ENCODE measurements at places on chromosomes 13 and 19. TPM values are rescaled to one million over a fixed set of nuclear protein-coding genes. Genes with fewer than 3 reads are reported as not detected.

DNA sequence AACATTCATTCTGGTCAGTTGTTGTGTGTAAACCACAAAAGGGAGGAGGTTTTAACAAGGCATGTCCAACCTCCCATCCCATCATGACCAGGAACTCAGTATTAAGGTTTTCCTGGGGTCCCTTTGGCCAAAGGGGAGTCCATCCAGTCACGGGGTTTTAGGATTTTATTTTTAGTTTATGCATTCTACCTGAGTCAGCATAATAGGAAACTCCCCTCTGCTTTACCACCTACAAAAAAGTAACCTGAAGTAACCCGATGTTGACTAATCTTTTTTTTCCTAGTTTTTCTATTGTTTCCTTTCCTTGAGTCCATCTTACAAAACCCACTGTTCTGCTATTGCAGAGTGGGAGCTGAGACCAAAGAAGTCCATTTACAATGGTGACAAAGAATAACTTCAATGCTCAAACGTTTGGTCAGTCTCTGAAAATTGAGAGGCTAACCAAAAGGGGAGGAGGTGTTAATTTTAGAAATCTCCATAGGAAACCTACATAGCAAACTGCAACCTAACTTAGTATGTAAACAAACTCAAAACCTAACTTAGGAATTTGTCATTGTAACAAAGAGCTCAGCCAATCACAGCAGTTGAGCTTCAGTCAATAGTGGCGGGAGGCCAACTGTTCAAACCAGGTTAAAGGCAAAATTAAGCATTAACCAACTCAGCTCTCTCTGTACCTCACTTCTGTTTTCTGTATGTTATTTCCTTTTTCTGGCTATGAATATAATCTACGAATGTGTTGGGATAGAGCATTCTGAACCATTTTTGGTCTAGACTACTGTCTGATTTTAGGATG is 1954.1 kb downstream of the PCDH9 start:
- no peak for DNase-seq

GRCh38 chr19:15421721-15422260 is 3.0 kb upstream of the AKAP8L start:
- DNase-seq = peak; percentile 85

GRCh38 chr13:80486402-80486801 is 145.5 kb upstream of the SPRY2 start:
- no peak for DNase-seq

The USHBP1 gene
- polyA plus RNA-seq = 3.5 TPM

GRCh38 chr13:28136916-28137315 is 1.4 kb upstream of the PAN3 start:
- DNase-seq = no peak

The C19orf67 gene
- polyA plus RNA-seq = not detected

GRCh38 chr13:45604892-45605291 is 10.6 kb downstream of the ERICH6B start:
- DNase-seq = no peak

- DNase-seq = no peak
These were observed at the start of gene DAZAP1 for GRCh38 chr19:1407528-1408299. Gene DAZAP1, plus strand, starts transcription at chr19:1407586. Its CDS starts 188 bp downstream, at chr19:1407774.

DNA sequence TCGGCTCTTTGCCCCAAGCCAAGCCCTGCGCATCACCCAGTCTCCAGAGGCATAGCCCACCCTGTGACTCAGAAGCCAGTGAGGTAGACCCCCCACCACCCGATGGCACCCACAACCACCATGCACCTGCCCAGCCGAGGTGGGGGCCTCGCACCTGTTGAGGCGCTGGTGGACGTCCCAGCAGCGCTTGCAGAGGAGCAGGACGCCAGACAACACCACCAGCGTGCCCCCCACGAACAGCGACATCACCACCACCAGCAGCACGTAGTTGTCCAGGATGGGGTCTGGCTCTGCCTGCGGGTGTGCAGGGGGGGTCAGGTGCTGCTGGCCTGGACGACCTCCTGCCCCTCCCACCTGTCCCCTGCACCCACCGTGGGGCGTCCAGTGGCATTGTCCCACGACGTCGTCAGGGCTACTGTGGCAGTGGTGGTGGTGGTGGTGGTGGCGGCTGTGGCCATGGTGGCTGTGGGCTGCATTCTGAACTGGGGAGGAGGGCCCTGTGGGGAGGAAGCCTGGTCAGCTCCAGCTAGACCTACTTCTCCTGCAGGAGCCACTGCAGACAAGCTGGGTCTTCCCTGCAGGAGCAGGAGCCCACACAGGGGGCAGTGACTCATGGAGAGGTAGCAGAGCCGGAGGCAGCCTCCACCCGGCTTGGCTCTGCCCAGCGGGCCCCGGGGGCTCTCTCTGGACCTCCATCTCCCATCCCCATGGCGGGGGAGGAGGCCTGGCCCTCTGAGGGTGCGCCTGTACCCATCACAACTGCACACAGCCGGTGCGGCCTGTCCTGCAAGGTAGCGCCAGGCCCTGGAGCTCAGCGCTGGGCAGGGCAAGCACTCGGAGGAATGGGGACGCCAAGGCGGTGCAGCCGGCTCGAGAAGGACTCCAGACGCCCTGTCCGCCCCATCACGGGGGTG is 1.9 kb downstream of the CBARP start:
- no peak for DNase-seq

The ETFB gene
- polyA plus RNA-seq = 177 TPM

The HRC gene
- polyA plus RNA-seq = 0.44 TPM

The NR1H2 gene
- polyA plus RNA-seq = 60.5 TPM

DNA sequence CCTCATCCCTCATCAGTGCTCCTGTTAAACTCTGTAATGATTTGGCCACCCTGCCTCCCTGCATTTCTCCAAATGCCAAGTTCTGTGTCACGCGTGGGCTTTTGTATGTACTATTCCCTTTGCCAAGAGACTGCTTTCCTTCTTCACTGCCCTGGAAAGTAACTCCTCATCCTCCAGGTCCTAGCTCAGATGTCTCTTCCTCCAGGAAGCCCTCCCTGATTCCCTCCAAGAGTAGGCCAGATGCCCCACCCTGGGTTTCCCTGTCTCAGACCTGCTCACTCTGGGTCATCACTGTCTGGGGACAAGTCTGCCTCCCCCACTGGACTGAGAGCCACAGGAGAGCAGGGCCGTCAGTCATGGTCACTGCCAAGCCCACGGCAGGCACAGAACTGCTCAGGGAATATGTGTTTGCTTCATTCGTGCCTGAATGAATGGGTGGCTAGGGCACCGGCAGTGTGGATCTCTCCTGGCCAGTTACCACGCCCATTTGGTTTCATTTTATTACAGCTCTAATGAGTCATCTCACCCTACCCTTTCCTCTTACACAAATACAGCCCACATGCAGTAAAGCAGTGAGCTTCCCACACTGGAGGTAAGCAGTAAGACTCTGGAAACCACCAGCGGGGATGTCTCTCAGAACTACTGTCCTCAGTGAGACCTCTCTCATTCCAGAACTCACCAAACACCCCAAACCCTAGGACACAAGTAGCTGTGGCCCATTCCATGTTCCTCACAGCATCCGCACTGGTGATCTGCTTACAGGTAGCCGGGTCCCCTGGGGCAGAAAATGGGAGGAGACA is 12.1 kb upstream of the GPR4 start:
- peak; percentile 31 for DNase-seq

The TMC4 gene
- polyA plus RNA-seq = 33.4 TPM

- DNase-seq = no peak
These were observed 1556.2 kb downstream of the SLITRK5 start for GRCh38 chr13:89227356-89227755.

DNA sequence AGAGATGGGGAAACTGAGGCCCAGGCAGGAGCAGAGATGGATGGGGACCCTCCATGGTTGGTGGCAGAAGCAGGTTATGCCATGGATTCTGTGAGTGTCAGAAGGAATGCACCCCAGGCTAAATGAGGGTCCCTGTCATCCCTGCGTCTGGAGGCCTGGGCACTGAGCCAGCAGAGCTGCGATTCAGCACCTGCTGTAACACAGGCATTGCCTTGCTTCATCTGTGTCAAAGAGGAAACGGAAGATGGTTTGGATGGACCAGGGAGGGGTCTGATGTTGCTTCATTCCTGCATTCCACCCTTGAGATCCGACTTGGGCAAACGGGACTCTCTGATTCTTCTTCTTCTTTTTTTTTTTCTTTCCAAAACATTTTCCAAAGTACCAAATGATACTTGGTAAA is 1.2 kb downstream of the C5AR1 start:
- peak; percentile 32 for DNase-seq

GRCh38 chr19:3132971-3133792 is 2.7 kb upstream of the GNA15 start:
- peak; percentile 78 for DNase-seq

DNA sequence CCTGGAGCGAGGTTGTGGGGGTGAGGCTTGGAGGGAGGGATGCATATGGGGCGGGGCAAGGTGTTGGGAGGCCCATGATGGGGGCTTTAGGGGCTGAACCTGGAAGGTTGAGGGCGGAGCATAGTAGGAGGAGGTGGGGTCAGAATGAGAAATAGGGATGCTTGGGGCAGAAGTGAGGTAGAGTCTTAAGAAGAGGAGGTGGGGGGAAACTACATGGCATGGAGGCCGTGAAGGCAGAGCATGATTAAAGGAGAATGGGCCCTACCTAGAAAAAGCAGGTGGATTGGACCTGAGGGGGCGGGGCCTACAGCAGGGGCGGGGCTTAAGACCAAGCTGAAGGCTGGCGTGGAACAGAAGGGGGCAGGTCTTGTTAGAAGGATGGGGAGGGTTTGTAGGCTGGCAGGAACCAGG is 799 bp downstream of the NR1H2 start:
- peak; percentile 62 for DNase-seq

GRCh38 chr13:42981317-42981716 is 10.7 kb downstream of the EPSTI1 start:
- no peak for DNase-seq

The EEF2 gene
- 667 TPM for polyA plus RNA-seq

DNA sequence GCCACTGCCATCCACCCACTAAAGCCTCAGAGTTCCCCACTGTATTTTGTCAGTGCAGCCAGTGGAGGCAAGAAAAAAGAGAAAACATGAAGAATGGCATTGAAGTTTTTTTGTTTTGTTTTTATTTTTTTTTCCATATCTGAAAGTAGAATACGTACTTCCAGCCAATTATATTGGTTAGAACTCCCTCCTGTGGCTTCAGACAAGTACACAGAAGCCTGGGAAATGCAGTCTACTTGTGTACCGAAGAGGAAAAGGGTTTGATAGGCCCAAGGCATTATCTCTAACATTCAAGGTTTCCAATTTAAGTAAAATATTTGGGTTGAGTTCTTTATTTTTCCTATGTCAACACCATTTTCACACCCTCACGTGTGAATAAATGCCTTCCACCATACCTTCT is 696.2 kb upstream of the GPC6 start:
- DNase-seq = peak; percentile 27

The SHC2 gene
- polyA plus RNA-seq = 40.7 TPM

GRCh38 chr13:63690672-63691071 is 2275.0 kb upstream of the PCDH20 start:
- no peak for DNase-seq

DNA sequence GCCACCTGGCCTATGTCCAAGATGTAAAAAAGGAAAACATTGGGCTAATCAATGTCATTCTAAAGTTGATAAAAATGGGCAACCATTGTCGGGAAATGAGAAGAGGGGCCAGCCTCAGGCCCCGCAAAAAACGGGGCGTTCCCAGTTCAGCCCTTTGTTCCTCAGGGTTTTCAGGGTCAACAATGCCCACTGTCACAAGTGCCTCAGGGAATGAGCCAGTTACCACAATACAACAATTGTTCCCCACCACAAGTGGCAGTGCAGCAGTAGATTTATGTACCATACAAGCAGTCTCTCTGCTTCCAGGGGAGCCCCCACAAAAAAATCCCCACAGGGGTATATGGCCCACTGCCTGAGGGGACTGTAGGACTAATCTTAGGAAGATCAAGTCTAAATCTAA is 112.5 kb downstream of the ZNF486 start:
- DNase-seq = no peak

The ZNF582 gene
- polyA plus RNA-seq = 2.5 TPM

The LRRC25 gene
- polyA plus RNA-seq = 0.98 TPM

DNA sequence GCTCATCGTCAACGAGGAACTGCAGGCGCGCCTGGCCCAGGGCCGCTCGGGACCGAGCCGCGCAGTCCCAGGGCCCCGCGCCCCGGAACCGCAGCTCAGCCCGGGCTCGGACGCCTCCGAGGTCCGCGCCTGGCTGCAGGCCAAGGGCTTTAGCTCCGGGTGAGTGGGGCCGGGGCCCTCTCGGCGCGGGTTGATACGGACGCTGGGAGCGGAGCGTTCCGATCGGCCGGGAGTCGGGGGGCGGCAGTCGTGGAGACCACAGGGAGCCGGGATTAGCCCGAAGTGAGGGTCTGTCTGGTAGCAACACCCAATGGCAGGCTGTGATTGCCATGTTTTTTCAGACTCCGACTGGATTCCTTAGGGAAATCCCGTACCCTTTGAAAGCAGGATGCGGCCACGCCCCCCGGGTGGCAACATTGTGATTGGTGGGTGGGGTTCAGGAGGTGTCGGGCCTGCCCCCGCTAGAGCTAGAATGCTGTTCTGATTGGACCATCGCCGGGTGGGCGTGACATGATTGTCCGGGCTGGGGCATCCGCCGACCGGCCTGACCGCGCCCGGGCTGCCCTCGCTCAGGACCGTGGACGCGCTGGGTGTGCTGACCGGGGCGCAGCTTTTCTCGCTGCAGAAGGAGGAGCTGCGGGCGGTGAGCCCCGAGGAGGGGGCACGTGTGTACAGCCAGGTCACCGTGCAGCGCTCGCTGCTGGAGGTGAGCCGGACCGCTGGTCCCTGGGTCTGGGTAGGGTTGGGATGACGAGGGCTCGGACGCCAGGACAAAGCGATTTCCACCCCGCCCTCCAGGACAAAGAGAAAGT is 11.3 kb downstream of the EPS8L1 start:
- peak; percentile 82 for DNase-seq

GRCh38 chr13:50452756-50453155 is 390.7 kb downstream of the DLEU7 start:
- DNase-seq = no peak

The MBD3L2 gene
- not detected for polyA plus RNA-seq

GRCh38 chr13:45441633-45442032 is 23.1 kb upstream of the COG3 start:
- DNase-seq = no peak

- no peak for DNase-seq
These were observed 46.1 kb upstream of the GPC6 start for GRCh38 chr13:93180356-93180969.

GRCh38 chr19:29259867-29260281 is 46.9 kb upstream of the UQCRFS1 start:
- no peak for DNase-seq

DNA sequence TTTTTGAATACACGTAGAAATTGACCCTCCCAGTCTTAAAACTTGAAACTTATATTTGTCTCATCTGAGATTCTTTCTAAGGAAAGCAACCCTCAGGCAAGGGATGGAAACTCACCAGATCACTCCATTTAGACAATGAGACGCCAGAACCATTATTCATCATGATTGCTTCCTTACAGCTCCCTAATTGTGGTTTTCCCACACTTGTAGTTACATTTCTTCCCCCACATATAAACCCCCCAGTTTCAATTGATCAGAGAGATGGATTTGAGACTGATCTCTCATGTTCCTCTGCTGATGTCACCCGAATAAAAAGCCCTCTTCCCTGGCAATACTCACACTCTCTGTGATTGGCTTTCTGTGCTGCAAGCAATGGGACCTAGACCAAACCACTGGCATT is 197.9 kb upstream of the STARD13 start:
- DNase-seq = no peak

- DNase-seq = no peak
These were observed 3.6 kb upstream of the IFNL2 start for GRCh38 chr19:39264306-39265290.

The NMRK2 gene
- polyA plus RNA-seq = 0.68 TPM

The NCAN gene
- 0.05 TPM for polyA plus RNA-seq

The ZNF333 gene
- 4.1 TPM for polyA plus RNA-seq

GRCh38 chr13:113105921-113106452 is 396 bp downstream of the F7 start:
- peak; percentile 34 for DNase-seq
